EH (cell line): ENCODE measurements at places on chromosomes 5 and 9.

DNA sequence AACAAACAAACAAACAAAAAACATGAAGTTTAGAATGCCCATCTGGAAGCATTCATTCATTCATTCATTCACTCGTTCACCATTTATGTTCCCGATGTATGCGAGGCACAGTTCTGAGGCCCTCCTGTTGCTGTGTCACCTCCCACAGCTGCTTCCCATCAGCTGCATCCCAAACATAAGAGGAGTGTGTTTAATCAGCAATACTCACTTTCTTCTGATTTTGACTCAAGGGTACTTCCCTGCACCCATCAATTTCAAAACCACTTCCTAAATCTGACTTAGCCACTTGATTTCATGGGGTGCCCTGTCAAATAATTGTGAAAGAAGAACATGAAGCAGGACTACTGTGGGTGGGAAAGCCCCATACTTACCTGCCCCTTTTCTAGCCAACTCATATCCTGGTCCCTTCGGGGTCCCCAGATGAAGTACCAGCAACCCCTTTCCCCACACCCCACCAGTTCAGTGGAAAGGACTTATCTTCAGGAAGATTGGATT lies 128.0 kb upstream of the IL12B start:
- DNase-seq = no peak

GRCh38 chr5:3277590-3278196 lies 317.9 kb upstream of the IRX1 start:
- DNase-seq = no peak

- DNase-seq = peak; percentile 35
These were observed 488 bp downstream of the COL15A1 start for GRCh38 chr9:98944057-98944733.

GRCh38 chr5:60504342-60504741 lies 195.6 kb downstream of the DEPDC1B start:
- DNase-seq = no peak

DNA sequence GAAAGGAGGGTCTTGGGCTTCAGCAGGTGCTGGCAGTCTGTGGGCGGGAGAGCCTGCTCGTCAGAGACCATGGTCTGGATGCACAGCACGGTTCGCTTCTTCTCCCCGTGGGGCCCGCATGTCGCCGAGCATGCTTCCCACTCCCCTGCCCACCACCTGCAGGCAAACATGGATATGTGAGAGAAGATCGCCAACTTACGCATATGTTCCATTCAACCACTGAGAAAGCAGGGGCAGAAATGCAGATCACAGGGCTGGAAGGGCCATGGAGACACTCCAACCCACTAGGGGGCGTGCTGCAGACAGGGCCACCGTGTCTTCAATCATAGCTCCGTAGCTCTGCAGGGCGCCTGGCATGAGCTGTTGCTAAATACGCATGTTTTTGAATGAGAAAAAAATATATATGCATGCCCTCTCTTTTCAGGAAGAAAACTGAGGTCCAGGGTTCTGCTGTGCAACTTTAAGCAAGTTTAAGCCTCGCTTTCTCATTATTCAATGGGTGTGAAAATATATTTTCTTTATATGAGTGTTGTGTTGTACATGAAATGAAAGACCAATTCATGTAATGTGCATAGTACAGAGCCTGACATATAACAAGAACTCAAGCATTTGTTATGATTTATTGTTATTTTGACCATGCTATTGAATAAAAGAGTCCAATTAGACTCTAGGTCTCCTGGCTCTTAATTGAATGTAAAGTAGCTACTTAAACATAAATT lies 148.0 kb downstream of the TARS1 start:
- DNase-seq = peak; percentile 34

DNA sequence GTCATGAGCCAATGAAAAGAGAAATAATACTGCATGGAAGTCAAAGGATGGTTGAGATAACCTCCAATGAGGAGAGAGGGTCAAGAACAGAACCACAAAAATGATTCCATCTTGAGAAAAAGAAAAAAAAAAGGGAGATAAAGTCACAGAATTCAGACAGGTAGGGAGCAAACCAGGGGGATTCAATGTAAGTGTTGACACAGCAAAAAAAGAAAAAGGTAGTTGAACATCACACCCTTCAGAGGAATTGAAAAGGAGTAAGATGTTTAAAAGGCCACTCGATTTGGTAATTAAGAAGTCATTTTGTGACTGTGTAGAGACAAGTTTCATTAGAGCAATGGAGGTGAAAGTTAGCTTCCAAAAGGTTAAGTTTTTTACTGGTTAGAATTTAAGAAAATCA lies 79.3 kb downstream of the ERP44 start:
- DNase-seq = no peak

DNA sequence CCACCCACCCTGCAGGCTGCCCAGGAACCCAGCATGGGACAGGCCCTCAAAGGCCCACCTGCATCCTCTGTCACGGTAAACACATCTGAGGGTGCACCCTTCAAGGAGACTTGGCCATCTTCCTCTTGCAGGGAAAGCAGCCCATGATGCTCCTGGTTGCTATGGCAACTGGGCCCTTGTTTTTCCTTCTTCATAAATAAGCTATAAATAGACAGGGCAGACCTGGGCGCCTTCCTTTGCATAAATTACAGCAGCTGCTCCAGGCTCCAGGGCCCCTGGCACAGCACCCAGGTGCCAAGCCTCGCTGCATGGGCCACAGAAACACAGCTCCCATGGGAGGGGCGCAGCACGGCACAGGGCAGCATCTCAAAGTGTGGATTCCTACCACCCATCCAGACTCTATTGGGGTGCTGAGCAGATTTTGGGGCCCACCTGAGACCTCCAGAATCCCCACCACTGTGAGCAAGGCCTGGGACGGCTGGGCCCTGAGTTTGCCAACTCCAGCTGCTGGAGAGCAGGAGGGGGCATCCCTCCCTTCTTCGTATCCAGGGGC lies 5.8 kb upstream of the PSMB7 start:
- DNase-seq = peak; percentile 21

- DNase-seq = peak; percentile 4
These were observed 661.6 kb upstream of the C9orf72 start for GRCh38 chr9:28234894-28235277.

- DNase-seq = no peak
These were observed 267.6 kb downstream of the FAM170A start for GRCh38 chr5:119896826-119897536.

- no peak for DNase-seq
These were observed 54.1 kb upstream of the CEMIP2 start for GRCh38 chr9:71822456-71822855.

GRCh38 chr9:37909326-37909725 lies 5.4 kb upstream of the SLC25A51 start:
- no peak for DNase-seq

DNA sequence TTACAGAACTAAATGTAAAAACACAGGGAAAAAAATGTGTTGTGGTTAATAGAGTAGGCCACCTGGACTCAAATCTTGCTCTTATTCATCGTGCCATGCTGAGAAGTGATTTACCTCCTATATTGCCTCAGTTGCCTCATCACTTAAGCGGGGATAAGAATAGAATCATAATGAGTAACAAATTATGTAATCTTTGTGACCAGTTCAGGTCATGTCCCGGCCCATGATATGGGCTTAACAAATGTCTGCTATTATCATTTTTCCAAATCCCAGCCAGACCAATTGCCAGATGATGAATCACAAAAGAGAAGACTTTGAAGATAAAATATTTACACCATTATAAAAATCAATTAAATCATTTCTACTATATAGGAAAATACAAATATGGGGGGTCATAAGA lies 89.8 kb downstream of the CDH6 start:
- no peak for DNase-seq

DNA sequence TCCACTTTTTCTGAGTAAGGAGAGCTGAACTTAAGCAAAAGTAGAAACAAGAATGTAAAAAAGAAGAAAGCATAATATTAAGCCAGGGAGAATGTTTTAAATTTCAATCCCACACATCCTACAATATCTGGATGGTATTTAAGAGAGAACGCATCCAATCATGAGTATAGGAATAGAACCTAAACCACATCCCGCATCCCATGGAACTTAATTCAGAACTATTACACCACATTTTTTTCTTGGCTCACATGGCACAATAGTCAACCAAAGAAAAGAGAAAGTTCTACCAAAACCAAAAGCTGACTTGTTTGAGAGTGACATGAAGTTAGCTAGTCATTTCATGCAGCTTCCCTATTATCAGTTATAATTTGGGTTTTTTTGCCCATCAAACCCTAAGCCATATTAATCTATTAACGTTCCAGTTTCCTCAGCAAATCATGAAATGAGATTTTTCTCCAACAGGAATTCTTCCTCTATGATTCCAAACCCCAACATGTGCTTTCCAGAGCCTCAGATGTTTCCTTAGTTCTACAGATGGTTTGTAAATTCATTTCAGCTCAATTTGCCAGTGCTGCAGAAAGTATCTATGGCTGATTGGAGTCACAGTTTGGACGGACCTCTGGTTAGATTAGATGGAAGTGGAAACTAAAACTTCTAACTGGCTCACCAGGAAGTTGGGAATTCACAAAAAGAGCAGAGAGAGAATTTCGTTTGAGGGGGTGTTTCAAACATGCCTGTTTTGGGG lies 22.5 kb downstream of the ADAMTSL1 start:
- no peak for DNase-seq

DNA sequence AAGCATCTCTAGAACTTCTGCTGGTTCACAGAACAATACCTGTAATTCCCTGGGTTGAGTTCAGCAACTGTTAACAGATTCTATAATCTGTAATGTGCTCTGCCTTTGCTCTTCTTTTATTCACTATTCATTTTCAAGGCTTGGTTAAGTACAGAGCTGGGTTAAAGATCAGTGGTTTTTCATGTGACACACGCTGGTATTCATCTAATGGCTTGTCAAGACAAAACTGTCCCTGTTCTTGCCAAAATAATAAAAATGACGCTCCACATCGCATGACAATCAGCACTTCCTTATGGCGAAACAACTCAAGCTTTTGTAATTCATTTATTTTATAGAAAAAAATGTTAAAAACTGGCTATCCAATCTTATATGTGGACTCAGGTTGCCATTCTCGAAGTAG lies 137.9 kb downstream of the BNC2 start:
- no peak for DNase-seq

DNA sequence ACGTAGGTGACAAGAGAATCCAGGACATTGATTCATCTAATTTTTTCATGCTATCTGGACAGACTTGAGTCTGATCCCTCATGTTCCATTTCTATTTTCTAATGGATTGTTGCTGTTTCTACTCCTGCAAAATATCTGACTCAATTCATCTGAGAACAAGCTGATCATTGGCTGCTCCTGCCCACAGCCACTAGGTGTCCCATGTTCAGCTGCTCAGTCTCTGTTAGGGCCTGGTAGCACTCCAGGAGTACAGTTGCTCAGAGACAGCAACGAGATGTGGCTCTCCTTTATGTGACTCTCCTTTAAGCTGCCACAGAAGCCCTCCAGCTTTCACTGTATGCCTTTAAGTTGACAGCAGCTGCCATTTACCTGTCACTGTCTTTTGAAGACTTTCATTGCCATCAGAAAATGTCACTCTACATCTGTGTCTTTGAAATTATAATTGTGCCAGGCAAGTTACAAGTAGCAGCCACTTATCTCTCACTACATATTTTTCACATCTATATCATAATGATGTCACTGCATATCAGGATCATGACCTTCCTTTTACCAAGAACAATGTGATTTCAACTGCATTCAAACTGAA lies 1944.2 kb upstream of the NUDT12 start:
- no peak for DNase-seq

- no peak for DNase-seq
These were observed 365.0 kb downstream of the TMEM232 start for GRCh38 chr5:110361471-110361870.

- DNase-seq = no peak
These were observed 303.1 kb downstream of the ELAVL2 start for GRCh38 chr9:23522952-23523351.

DNA sequence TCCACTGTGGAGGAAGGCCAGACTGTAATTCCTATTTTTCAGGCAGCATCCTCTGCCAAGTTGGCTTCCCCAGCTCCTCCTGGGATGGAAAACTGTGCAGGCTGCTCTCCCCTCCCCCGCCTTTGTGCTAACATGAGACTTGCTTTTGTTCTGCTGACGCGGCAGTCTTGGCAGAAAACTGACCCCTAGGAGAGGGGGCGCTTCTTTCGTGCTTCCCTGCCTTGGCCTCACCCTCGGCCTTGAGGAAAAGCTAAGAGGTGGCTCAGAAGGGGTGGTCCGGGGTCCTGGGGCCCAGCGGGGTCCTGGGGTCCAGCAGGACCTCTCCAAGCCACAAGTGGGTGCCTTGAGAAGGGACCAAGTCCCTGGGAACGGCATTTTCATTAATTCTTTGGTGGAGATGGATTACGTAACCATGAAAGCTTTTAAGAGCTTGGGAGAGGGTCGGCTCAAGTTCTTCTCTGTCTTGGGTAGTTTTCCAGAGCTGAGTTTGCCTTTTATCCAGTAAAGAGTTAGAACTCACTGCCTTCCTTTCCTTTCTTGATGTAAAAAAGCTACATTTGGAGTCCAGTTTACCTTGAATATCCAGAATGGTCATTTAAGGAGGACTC lies 51.0 kb downstream of the SH3PXD2B start:
- DNase-seq = no peak

DNA sequence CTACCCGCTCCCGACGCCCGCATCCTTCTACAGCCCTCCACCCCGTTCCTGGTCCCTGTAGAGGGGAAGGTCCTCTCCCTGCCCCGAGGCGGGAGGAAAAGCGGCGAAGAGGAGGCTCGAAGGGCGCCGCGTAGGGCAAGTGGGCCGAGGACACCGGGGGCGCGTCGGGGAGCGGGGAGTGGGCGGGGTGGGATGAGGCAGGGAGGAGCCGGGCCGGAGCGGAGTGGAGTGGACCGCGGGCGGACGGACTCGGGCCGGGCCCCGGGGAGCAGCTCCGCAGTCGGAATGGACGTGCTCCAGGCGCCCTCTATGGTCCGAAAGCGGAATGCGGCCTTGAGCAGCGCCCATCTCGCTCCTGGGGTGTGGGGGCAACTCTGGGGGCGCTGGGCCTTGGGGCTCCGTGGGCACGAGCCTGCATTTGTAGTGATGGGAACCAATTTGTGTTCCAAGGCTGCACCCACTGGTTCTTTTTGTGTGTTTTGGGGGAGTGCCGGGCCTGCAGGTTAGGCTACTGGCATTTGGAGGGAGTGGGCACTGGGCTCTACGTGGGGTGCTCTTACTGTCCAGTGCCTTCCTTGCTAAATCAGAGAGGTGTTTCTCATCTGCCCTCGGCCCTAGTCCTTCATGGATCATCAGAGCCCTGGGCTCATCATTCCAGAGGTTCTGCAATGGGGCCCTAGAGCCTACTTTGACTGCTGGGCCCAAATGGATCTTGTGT lies 7.3 kb downstream of the IRX1 start:
- DNase-seq = no peak

DNA sequence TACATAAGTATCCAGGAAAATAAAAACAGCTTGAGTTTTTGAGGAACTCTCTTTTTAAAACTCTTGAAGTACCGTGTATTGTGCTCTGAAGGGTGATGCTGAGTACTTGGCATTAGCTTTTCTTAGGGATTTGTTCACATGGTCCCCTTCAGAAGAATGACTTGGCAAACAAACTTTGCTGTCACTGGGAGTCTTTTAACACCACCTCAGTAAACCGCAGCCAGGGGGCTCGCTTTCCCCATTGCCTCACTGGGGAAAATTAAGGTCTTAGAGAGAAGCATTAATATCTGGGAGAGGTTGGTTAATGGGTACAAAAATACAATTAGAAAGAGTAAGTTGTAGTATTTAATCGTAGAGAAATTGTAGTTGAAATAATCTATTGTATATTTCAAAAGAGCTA lies 105.9 kb upstream of the DAP start:
- no peak for DNase-seq
